ENCODE measurements at places on chromosomes 1 and 21.
A peak's percentile ranks its signal among the peaks of the same experiment; 100 is the strongest.

GRCh38 chr1:10161541-10162290 is 48.7 kb upstream of the KIF1B start:
- no peak for DNase-seq

GRCh38 chr1:201128476-201128875 is 1.5 kb upstream of the ASCL5 start:
- no peak for DNase-seq

DNA sequence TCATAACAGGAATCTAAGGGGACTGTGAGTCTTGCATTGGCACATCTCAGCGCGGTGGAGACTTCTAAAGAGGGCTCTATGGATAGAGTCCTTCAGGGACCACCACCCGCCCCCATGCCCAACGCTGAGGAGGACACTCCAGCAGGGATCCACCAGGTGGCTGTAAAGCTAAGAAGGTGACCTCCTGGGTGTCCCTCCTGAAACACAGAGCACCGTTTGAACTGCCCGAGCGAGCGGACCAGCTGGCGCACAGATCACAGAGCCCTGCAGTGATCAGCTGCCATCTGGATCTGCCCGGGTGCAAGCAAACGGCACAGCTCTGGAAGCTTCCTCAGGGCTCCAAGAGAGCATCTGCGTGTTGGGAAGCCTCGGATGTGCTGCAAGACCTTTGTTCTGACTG is 51.3 kb upstream of the LYST start:
- DNase-seq = no peak

GRCh38 chr1:39872698-39873097 is 10.6 kb downstream of the TRIT1 start:
- DNase-seq = no peak

DNA sequence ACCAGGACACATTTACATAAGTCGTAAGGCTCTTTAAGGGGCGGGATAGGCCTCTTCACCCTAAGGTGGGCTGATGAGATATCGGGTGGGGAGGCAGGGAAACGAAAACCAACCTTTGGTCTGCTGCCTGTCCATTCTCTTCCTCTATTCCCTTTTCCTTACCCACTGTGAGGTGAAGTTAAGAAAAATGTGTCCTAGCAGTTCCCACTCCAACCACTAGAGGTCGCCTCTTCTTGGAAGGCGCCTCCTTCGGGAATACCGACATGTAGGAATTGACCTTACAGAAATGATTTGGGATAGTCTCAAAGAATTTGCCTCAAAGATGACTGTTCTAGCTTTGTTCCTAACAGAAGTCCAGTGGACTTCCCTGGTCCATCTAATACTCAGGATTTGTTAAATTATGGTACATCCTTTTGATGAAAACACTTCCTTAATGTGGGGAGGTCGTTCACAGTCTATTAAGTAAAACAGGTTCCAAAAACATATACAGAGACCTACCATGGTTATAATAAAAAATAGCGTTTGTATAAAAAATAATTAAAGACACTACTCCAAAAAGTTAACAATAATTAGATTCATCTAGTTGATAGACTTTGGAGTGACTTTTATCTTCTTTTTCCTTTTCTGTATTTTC is 14.1 kb downstream of the AZIN2 start:
- peak; percentile 64 for DNase-seq

- DNase-seq = no peak
Measured at GRCh38 chr1:101859941-101860340, 136.8 kb downstream of the OLFM3 start.

GRCh38 chr1:145977486-145978470 is 13.3 kb downstream of the POLR3GL start:
- DNase-seq = peak; percentile 82

GRCh38 chr1:16292739-16293138 is 55.8 kb upstream of the CPLANE2 start:
- DNase-seq = no peak

- peak; percentile 29 for DNase-seq
Measured at GRCh38 chr1:175481126-175482070, 262.0 kb downstream of the TNR start.

DNA sequence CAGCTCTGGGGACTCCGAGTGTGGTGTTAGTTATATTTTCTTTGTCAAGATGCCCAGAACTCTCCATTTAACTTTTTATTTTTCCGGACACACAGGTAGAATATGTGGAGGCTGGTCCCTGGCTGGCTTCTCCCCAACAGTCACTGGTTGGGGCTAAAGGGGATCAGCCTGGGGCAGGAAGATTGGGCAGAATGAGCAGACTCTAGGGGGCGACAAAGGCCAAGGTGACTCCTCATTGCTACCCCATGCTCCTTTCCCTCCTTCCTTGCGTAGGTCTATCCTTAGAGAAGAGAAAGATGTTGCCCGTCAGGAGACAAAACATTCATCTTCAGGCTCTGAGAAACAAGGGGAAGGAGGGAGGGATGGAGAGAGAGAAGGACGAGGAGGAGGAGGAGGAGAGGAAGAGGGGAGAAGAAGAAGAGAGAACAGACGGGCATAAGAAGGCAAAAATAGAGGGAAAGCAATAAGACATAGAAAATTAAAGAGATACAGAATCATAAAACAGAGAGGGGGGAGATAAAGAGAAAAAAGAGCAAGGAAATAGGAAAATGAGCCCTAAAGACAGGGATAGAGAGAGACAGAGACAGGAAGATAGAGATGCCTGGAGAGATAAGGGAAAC is 89.9 kb downstream of the FOXD2 start:
- DNase-seq = no peak

DNA sequence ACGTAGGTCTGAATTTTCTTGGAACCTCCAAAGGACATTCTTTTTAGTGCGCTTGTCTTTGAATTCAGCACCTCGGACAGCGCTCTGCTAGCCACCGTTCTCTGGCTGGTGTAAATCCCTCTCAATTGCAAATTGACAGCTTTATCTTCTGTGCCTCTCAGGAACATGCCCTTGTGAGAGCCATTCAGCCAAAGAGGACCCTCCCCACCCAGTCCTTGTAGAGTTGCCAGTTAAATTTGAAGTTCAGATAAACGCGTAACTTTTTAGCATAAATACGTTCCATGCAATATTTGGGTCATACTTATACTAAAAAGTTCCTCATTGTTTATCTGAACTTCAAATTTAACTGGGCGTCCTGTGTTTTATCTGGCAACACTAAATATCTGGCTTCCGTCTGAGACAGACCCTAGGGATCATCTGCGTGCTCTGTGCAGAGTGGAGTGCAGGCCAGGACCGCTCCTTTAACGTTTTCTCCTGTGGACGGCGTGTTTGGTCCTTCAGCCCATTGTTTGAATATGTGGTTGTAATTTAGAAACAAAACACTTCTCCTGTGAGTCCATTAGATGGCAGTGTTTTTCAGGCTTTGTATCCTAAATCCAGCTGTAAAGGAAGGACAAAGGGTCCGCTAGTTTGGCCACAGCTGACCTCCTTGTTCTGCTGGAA is 7.0 kb downstream of the KCNAB2 start:
- peak; percentile 72 for DNase-seq

- no peak for DNase-seq
Measured at GRCh38 chr1:205690122-205690756, 9.9 kb upstream of the SLC45A3 start.

GRCh38 chr1:48018799-48019198 is 21.6 kb upstream of the TRABD2B start:
- DNase-seq = no peak

DNA sequence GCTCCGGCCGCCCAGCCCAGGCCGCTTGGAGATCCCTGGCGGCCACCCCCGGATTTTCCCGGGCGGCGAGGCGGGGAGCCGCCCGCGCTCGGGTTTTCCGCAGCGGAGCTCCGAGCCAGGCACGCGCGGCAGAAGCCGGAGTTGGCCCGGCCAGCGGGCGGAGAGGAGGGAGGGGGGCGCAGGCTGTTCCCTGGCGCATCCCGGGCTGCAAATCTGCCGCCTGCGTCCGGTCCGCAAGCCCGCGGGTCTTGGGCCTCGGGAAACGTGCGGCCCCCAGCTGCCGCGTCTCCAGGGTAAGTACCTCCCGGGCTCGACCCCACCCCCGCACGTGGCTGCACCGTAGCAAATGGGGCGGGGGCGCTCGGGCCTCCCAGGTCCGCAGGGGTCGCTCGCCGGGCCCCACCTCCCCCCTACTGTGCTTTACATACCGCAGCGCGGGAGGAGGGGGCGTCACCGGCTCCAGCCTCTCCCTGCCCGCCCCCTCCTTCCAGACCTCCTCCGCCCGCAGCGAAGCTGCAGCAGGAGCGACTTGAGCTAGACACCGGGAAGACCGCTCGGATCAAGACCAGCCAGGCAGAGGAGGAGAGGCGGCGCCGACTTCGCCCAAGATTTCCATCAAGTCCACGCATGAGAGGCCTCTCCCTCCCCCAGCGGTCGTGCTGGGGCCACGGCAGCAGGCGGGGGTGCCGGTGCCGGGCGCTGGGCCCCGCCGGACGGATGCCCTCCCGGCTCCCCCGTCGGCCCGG is 1.6 kb downstream of the TMEM200B start:
- DNase-seq = peak; percentile 36

- DNase-seq = peak; percentile 51
Measured at GRCh38 chr1:167165948-167166689, 54.6 kb upstream of the POU2F1 start.

DNA sequence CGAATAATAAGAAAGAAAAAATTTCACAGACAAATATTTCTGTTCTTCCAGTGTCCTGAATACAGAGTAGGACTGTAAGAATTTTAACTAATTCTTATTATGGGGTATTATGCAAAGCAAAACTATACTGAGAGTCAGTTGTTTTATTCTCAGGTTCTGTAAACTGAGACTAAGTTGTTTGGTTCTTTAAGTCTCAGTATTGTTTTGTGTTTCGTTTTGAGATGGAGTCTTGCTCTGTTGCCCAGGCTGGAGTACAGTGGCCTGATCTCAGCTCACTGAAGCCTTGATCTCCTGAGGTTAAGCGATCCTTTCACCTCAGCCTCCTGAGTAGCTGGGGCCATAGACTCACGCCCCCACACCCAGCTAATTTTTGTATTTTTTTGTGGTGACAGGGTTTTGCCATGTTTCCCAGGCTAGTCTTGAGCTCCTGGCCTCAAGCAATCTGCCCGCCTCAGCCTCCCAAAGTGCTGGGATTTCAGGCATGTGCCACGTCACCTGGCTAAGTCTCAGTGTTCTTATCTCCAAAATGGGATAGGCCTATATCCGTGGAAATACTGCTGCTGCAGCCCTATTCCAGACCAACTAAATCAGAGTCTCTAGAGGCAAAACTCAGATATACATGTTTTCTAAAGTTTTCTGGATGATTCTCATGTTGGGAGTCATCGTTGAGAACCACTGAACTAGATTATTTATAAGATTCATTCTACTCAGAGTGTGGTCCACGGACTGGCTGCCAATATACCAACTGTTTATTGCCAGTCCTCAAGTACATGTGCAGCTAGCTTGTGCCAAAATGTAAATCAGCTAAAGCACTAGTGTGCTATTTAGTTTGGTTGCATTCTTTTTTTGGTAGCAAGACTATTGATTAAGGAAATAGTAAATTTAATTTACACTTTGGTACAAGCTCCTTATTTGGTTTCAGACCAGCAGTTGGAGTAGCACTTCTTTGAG is 116.6 kb downstream of the HS2ST1 start:
- DNase-seq = no peak

DNA sequence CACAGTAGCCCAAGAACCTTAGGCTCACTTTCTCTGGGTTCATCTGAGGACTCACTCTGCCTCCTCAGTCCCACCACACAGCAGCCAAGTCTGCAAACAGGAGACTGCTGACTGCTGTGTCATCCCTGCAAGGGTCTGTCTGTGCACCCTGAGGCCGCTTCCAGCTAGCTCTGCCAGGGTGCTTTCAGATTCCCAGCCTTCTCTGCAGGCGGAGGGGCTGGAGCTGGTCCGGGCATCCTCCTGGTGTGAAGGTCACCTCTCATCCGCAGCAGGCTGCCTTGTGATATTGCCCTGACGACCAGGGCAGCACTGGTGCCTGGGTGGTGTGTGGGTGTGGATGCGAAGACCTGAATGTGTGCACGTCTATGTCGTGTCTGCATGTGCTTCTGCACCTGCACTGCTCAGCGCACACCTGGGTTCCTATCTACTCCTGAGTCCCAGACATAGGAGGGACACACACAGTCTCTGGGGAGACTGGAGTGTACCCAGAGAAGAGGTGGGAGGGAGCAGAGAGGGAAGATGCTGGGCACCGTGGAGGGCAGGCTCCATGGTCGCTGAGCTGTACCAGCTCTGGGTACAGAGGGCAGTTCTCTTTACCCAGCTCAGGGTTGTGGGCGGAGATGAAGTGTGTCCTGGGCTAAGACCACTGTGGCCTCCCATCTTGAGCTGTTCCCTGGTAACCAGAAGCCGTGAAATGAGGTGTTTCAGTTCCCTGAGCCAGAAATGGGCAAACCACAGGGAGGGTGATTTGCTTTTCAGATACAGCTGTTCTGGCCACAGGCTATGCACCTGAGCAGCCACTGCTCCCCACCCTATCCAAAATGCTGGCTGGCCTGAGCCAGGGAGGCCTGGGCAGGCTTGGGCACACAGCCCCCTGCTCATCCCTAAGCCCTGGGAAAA is 160.9 kb upstream of the CSF3R start:
- DNase-seq = no peak

GRCh38 chr1:32255072-32256071 is 4.3 kb downstream of the LCK start:
- no peak for DNase-seq

- DNase-seq = no peak
Measured at GRCh38 chr1:241250465-241250864, 106.5 kb downstream of the RGS7 start.

GRCh38 chr1:198495631-198496030 is 44.8 kb downstream of the ATP6V1G3 start:
- DNase-seq = no peak

DNA sequence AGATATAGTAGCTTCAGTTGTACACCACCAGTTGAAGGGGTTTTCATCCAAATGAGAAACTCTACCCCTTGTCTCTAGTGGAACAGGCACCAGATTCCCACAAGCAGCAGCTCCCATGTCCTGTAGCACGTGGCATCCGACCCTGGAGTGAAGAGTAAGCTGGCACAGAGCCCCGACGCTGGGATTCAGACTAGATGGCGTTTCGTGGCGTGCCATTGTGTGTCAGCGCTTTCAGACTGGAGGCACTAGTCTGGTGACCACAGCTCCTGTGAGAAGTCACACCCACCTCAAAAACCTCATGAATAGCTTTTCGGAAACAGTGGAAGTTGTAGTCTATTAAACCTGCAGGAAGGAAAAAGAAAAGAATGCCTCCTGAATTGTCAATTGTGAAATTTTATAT is 20.2 kb downstream of the RRAGC start:
- no peak for DNase-seq

DNA sequence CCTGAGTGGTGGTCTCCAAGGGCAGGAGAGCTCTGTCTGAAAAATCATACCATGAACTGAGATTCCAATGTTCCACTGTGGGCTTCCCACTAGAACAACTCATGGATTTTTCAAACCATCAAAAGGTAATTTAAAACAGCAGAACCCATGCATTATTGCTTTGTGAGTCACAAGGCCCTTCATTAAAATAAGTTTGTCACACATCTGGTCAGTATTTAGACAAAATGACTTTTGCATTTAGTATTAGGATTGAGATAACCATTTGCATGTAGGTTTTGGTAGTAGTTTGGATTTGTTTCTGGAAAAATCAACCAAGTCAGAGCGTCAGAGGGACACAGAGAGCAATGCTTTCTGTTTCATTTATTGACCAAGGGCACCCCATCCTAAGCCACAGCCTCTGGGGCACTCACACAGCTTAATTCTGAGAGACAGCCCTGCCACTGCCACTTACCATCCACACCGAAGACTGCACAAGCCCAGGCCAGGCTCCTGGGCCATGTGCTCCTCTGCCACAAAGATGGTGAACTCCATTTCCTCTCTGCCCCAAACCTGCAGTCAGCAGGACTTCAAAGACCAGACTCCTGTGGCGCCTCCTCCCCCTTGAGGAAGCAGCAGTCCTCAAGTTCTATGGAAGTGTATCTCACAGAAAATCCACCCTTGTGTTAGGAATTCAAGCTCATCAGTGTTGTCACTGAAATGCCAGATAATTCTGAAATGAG is 132.6 kb upstream of the DUSP10 start:
- DNase-seq = peak; percentile 15

GRCh38 chr1:212520746-212521145 is 87.8 kb upstream of the ATF3 start:
- DNase-seq = no peak

All from Daoy (cell line).